Activated naive CD8-positive, alpha-beta T cell treated with anti-CD3 and anti-CD28 coated beads, Interleukin-2, amount 50 U/mL, for 24 hours (primary cell): ENCODE measurements at places on chromosomes 7 and 10.

DNA sequence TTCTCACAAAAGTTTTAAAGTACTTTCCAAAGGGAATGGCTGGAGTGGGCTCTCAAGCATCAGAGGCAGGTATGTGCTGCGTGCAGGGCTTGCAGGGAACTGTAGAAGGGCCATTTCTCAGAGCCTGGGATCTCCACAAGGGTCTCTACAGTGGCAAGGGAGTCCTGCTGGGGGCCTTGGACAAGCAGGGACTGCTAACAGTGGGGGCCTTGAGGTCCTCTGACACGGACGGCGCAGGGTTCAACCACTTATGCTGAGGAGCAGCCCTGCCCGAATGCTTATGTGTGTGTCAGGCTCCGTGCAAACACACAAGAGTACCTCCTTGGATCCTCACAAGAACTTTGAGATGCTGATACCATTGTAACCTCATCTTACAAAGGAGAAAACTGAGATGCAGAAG lies 342.1 kb upstream of the COBL start:
- H3K36me3 ChIP-seq = no peaks in the 10 kb centered on the region
- no peak overlapping the region for H3K27ac ChIP-seq
- DNase-seq = no peak
- no peak overlapping the region for H3K4me3 ChIP-seq
- no peaks in the 10 kb centered on the region for H3K27me3 ChIP-seq

GRCh38 chr7:45146531-45147379 lies 10.8 kb upstream of the RAMP3 start:
- H3K4me3 ChIP-seq = no peak overlapping the region
- H3K36me3 ChIP-seq = no peaks in the 10 kb centered on the region
- no peaks in the 10 kb centered on the region for H3K4me1 ChIP-seq

- H3K27me3 ChIP-seq = no peaks in the 10 kb centered on the region
- peaks cover 4% of the 10 kb centered on the region for H3K36me3 ChIP-seq
- no peaks in the 10 kb centered on the region for H3K4me1 ChIP-seq
- H3K4me3 ChIP-seq = no peak overlapping the region
- DNase-seq = no peak
These were observed 186.1 kb downstream of the MTERF1 start for GRCh38 chr7:91694351-91694841.

DNA sequence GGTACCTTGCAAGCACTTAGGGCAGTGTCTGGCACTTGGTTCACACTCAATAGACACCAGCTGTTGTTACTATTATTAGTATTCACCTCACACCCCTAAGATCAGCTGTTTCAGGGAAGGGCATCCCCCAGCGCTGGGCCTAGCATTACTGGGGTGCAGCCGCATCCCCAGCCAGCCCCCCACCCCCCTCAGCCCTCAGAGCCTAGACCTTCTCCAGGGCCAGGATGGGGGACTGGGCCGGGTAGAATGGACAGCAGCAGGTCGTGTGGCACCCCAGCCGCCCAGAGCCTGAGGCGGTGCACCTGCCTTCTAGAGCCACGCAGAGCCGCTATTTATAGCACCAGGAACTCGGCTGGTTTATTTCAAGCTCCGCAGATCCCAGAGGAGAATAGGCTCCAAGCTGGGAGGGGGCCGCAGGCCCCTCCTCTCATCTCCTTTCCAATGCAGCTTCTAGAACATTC lies 60.5 kb downstream of the GTF2IRD1 start:
- no peaks in the 10 kb centered on the region for H3K27me3 ChIP-seq
- H3K4me3 ChIP-seq = no peak overlapping the region
- H3K36me3 ChIP-seq = no peaks in the 10 kb centered on the region
- no peak overlapping the region for H3K27ac ChIP-seq

GRCh38 chr7:57400531-57401155 lies 49.3 kb upstream of the ZNF716 start:
- no peak for DNase-seq
- no peaks in the 10 kb centered on the region for H3K27me3 ChIP-seq
- no peak overlapping the region for H3K4me3 ChIP-seq
- H3K4me1 ChIP-seq = no peaks in the 10 kb centered on the region
- no peaks in the 10 kb centered on the region for H3K36me3 ChIP-seq

DNA sequence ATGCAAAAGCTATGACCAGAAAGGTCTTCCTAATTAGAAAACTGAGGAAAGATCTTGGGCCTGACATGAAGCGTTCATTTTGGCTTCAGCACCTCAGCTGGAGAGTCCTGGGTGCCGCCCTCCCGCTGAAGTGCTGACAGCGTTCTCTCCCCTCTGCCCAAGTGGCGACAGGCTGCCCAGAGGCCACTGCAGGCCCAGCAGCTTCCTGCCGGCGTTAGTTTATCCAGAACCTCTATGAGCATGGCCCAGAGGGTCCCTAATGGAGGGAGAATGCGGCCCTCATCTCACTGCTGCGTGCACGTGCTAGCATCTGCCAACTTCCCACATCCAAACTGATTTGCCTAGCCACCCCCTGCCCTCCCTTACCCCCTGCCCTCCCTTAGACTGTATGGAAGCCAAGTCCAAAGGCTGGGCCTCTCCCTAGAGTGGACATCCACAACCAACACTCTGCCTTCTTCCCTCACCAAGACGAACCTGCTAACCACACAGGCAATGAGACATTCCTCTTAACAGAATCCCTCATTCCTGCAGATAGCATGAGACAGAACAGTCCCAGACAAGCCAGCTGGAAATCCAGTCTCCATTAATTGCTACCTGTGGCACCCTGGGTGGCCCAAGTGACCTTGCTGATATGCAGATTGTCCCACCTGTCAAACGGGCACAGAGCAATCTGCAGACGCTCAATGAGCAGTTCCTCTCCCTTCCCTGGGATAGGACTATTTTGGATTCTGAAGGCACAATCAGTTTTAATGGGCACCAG lies 108.4 kb downstream of the C10orf90 start:
- no peak overlapping the region for H3K4me3 ChIP-seq
- no peak overlapping the region for H3K27ac ChIP-seq
- H3K27me3 ChIP-seq = no peaks in the 10 kb centered on the region
- H3K4me1 ChIP-seq = no peaks in the 10 kb centered on the region
